AML-193 (cell line): ENCODE measurements at places on chromosomes 2 and 18.
A peak's percentile ranks its signal among the peaks of the same experiment; 100 is the strongest.

- DNase-seq = no peak
These were observed 1.9 kb downstream of the DNMT3A start for GRCh38 chr2:25339791-25340180.

DNA sequence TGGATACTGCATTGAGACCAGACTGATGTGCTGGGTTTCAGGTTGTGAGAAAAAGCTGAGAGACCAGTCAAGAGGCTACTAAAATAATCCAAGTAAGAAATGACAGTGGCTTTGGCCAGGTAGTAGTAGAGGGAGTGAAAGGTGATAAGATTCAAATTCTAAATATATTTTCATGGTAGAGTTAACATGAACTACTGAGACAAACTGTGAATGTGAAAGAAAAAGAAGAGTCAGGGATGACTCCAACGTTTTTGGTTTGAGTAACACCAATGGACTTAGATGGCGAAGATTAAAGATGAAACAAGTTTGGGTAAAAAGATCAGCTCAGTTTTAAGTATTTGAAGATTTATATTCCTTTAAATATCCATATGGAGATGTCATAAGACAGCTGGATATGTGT, 209.4 kb downstream of the ZEB2 start:
- DNase-seq = no peak

- no peak for DNase-seq
These were observed 103.6 kb downstream of the DOCK10 start for GRCh38 chr2:224938651-224939182.

- DNase-seq = no peak
These were observed 536.2 kb downstream of the METTL4 start for GRCh38 chr18:2035056-2035455.

DNA sequence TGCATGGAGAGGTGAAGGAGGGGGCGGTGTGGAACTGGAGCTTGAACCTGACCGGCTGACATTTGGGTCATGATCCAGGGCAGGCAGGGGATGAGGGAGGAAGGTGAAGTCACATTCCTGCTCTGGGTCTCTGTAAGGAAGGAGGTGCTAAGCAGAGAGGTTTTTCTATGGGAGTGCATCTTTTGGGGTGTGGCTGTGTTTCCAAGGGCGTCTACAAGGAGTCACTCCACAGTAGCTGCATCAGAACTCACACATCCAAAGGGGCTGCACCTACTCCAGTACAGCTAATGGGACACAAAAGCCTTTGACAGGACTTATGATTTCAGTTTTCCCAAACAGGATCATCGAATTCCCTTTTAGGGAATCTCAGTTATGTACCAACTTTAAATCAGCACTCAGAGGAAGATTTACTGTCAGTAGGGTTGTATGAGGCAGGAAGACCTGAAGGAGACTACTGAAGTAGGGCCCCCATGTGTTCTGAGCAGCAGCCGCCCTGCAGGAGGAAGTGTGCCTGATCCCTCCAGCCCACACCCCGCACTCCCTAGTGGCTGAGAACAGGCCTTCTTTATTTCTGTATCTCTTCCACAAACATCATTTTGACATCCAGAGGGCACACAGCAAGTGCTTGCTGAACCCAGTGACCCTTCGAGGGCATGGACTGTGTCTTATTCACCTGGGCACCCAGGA, 137.2 kb downstream of the CELF4 start:
- DNase-seq = no peak

- peak; percentile 40 for DNase-seq
These were observed 92.0 kb upstream of the BCL2L11 start for GRCh38 chr2:111028720-111029119.

DNA sequence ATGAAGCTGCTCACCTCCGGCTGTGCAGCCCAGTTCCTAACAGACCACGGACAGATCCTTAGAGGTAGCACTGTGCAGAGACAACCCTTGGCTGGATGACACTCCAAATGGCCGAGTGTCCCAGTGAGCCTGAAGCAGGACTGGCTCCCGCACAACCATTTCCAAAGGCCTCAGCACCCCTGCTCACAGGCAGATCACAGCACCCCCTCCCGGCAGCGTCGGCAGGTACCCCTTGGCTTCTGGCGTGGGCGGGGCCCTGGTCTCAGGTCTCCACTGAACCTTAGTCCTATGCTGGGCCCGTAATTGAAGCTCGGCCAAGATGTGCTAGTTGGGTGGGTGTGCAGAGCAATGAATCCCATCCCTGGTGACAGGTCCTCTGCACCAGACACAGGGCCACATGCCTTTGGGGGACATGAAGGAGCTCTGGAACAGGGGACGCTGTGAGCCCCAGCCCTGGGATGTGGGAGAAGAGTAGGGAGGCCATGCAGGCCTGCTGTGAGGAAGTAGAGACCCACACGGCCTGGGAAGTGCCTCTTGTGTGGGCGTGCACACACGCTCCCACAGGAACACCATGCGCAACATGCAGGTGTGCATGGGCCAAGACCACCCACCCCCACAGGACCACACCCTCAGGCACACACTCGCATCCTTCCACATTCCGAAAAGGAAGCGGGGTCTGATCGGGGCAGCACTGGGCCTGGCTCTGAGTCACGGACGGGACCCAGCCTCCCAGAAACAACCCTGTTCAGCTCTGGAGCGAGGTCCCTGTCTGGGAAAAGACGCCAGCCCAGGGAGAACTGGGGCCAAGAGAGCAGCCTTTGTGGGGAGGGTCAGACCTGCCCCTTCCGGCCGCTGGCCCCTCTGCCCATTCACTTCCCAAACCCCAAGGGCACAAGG, 2.8 kb downstream of the DUSP2 start:
- DNase-seq = no peak

GRCh38 chr2:237732790-237733381, 65.7 kb upstream of the RBM44 start:
- DNase-seq = no peak

- no peak for DNase-seq
These were observed 27.3 kb downstream of the PREPL start for GRCh38 chr2:44333994-44334393.

- no peak for DNase-seq
These were observed 42.8 kb upstream of the COL3A1 start for GRCh38 chr2:188931361-188931760.

- DNase-seq = no peak
These were observed 15.2 kb upstream of the KYNU start for GRCh38 chr2:142862299-142862698.

DNA sequence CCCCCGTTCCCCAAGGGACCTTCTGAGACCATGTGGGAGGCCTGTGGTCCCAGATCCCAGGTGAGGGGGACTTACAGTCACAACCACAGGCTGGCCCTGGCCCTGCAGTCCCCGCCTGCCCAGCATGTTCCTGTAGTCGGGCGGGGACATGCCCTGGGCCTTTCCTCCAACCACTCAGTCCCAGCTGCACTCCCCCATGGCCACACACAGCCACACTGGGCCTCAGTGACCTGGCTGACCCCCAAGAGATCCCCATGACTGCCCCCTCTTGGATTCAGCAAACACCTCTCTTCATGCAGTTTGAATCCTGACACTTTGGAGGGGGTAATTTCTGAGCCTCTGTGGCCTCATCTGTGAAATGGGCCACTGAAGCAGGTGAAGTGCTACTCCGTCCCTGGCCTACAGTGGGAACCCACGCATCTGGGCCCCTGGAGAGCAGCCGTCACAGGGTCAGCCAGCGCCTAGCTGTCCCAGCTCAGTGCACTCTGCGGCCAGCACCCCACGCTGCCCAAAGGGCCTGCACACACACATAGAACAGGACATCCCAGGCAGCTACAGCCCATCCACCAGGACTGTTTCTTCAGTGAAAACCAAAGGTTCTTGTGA, 12.7 kb upstream of the ARHGEF4 start:
- no peak for DNase-seq

DNA sequence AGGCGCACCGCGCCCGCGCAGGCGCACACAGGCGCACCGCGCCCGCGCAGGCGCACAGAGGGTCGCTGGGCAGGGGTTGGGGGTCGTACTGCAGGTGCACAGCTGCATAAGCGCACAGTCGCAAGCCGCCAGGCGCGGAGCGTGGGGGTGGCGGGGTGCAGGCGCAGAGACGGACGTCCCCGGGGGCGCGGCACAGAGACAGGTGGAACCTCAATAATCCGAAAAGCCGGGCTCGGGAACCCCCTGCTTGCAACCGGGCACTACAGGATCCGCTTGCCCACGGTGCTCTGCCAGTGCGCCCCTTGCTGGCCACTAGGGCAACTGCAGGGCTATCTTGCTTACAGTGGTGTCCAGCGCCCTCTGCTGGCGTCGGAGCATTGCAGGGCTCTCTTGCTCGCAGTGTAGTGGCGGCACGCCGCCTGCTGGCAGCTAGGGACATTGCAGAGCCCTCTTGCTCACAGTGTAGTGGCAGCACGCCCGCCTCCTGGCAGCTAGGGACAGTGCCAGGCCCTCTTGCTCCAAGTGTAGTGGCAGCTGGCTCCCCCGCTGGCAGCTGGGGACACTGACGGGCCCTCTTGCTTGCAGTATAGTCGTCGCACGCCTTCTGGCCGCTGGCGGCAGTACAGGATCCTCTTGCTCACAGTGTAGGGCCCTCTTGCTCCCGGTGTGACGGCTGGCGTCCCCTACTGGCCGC, 34.9 kb downstream of the FAM110C start:
- peak; percentile 22 for DNase-seq

DNA sequence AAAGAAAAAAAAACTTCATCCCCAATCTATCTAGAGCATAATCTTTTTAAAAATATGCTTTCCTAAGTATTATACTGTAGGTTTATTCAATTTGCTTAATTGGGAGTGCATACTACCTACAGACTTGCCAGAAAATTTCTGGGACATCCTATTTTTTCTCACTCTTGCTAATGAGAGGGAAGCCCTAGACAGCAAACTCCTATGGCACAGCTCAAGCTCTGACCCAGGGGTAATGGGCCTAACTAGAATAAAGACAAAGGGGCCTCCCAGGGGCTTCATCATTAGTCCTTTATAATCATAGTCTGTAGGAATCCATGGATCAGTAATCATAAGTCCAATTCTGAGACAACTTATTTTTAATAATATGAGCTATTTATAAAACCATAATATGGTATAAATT, 142.6 kb upstream of the ITGA4 start:
- DNase-seq = no peak

GRCh38 chr2:9997936-9998335, 45.4 kb upstream of the KLF11 start:
- no peak for DNase-seq

GRCh38 chr18:79374408-79375171, 21.1 kb upstream of the NFATC1 start:
- no peak for DNase-seq

DNA sequence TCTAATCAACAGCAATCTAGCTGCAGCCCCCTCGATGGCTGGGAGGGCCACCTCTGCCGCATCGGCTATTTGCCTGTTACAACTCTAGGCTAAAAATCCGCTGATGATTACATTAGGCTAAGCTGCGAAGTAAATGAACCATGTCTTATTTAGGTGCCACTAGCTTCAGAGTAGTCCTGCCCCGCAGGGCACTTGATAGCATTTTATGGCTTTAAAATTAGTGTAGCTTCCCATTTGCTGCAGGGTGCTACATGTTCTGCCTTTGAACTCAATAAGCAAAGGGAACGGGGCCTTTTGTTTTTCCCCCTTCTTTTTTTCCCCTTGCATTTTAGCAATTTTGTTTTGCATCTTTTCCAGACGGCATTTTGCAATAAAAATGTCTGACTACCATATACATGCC, 270.2 kb downstream of the GBX2 start:
- DNase-seq = no peak

DNA sequence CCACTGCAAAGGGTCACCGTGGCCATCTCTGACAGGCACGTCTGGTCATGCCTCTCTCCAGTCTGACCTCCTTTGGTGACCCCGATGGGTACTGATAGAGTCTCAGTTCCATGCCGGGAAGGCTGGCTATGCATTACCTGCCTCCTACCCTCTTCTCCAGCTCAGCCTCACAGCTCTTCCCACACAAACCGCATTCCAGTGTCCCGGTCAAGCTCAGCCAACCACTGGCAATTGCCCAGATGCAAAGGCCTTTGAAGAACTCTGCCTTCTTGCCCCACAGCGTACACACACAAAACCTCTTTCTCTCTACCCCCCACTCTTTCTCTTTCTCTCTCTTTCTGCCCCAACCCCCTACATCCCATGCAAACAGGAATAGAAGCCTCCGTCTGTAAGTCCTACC, 37.6 kb downstream of the TMEM163 start:
- DNase-seq = no peak
